ENCODE measurements at places on chromosomes 7 and 10.
A peak's percentile ranks its signal among the peaks of the same experiment; 100 is the strongest.

DNA sequence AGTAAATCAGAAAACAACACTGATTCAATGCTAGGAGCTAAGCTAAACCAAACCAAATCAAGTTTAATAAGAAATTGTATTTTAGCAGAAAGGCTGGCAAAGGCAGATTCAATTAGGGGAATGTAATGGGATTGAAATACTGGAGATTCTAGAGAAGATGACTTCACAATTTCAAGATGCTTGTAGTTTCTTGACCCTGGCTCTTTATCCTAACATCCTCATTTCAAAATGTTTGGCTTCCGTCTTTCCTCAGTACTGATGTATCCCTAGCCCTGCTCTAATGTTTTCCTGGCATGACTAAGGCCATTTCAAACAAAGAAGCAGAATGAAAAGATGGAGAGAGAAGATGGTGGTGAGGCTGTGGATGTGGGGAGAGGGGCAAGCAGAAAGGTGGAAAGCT, 2.7 kb upstream of the JCAD start:
- no peak for DNase-seq

- peak; percentile 29 for DNase-seq
Measured at GRCh38 chr10:82737549-82737948, 862.6 kb downstream of the NRG3 start.

- no peak for DNase-seq
Measured at GRCh38 chr10:96856317-96856716, 24.2 kb downstream of the LCOR start.

DNA sequence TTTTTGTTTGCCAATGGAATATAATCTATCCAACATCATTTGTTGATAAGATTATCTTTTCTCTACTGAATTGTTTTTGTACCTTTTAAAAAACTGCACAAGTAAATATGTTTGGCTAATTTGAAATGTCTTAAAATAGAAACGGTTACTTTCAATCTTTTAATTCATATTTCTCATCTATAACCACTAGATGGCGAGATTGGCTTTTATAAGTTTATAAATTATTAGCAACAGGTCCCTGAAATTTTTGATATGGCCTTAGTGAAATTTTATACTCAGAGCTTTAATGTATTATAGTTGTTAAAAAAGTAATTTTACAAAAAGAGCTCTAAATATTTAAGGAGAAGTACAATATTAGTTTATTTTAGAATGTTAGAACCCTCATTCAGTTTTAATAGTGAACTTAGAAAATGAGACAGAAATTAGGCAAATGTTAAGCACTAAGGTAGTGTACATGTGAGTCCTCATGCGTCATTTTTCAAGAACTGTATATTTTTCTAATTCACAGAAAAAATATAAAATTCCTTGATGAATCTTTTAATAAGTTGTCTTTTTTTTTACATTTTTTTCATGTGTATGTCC, 592.5 kb downstream of the ARL4A start:
- no peak for DNase-seq

- DNase-seq = no peak
Measured at GRCh38 chr7:12898620-12899019, 211.2 kb downstream of the ARL4A start.

GRCh38 chr7:126449611-126450268, 803.0 kb downstream of the GRM8 start:
- DNase-seq = no peak

- no peak for DNase-seq
Measured at GRCh38 chr7:94556028-94556427, 46.4 kb downstream of the CASD1 start.

DNA sequence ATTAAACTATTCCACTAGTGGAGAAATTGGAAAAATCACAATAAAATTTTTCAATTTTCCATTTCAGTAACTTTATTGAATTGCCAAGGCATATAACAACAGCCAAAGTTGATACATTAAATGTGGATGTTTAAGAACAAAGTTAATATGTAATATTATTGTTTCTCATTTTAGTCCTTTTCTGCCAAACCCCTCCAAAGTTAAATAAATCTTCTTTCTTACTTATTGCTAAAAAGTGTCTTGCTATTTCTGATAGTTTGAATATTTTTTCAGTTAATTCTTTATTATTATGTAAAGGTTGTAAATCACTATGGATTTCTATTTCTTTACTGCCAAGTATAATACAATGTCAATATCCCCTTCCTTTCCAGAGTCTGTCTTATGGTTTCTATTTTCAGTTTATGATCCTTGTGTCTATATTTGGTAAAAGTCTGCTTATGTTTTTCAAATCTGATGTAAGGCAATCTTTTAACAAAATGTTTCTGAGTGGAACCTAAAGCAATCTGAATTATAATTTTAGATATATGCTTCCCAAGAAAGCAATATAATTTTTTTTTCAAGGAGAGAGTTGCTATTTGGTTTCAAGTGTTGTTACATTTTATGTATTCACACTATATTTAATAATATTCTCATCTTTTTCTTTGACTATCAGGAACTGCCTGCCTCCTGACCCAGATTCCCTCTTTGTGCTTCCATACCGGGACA, 80.3 kb upstream of the RHOBTB1 start:
- no peak for DNase-seq

DNA sequence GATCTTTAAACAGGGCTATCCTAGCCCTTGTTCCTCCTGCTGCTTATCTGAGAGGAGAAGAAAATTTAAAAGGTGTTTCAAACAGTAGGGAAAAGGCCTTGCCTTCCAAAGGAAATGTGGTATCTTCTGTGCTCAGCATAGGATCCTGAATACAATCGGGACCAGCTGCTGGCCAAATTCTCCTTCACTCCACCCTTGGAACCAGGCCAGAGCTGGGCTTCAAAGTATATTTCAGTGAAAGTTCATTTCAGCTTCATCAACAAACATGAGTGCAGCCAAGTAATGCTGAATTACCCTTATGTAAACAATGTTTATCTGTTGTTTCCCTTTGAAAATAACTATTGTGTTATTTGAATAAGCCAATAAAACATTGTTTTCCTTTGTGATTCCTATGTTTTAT, 146.5 kb upstream of the MEOX2 start:
- no peak for DNase-seq

- no peak for DNase-seq
Measured at GRCh38 chr7:38428041-38428440, 154.6 kb upstream of the TARP start.

- no peak for DNase-seq
Measured at GRCh38 chr10:33055625-33056024, 97.6 kb upstream of the ITGB1 start.

DNA sequence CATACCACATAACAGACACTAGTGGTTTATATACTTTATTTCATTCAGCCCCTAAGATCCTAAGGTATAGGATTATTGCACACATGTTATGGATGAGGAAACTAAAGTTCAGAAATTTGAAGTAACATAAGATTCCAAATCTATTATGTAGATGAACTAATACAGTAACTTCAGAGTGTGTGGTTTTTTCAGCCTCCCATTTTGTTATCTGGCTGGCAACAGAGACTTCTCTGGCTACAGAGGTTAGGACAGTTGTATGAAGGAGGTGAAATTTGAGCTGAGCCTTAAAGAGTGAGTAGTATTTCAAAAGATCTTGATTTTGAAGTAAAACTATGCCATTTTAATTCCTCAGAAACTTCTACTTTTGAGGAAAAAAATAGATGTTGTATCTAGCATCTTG, 125.4 kb downstream of the MAPK8 start:
- no peak for DNase-seq

DNA sequence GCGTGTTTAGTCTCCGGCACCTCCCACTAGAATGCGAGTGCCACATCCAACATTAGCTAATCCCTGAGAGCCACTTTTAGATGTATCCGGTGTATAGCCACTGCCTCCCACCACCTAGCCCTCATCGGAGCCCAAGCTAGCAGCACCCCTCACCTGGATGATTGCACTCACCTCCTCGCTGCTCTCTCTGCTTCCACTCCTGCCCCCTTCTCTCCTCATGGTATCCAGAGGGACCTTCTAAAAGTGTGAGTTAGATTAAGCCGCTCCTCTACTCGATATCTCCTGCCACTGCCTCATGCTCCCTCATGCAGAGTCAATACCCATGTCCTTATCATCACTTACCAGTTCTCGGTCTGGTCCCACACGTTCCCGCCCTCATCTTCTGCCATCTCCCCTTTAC, 125.3 kb downstream of the RAB11FIP2 start:
- no peak for DNase-seq

DNA sequence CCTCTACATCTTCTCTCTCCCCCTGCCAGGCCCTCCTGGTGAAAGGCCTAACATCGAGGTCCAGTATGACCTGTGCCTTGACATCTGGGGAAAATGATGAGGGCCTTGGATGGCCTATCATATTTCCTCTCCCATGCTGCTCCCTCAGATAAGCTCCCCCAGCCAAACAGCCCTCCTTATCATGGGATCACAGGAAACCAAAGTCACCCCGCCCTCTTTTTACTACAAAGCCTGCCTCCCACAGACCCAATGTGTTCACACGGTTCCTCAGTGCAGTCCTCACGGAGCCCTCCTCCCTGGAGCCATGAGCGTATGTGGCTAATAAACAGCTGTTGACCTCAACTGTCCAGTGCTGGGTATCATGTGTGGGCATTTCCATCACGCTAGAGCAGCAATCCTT, 32.0 kb downstream of the C10orf90 start:
- DNase-seq = no peak

GRCh38 chr7:7681936-7682329, 36.5 kb downstream of the RPA3 start:
- no peak for DNase-seq

- DNase-seq = peak; percentile 38
Measured at GRCh38 chr10:6918305-6918704, 338.2 kb upstream of the PRKCQ start.

DNA sequence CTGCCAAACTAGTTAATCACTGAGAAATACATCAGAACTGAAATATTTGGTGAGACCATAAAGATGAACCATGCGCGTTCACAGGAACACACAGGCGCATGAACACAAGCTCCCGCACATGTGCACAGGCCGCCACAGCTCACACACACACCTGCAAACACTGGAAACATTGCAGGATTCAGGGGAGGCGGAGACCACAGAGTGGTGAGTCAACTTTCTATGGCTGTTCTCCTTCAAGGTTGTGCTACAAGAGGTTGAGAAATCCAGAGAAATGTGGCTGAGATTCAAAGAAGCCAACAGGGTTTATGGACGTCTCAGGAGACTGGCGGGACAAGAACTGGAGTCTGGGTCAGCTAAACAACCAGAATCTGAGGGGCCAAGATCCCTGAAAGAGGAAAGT, 17.8 kb downstream of the ESYT2 start:
- no peak for DNase-seq

DNA sequence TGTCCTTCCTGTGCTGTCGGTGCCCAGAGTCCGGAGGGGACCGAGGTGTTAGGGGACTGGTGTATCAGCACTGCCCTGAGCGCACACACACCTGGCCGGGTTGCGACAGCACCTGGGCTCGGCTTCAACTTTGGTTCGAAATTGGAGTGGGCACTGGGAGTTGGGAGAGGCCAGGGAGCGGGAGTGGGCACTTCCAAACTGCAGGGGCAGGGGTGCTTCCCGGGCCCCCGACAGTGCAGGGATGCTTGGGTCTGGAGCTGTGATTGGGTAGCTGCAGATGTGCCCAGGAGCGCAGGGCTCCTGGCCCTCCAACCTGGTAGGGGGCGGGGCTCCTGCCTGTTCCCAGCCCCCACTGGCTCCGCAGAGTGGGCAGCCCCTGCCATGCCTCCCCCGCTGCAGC, 7.7 kb downstream of the BBS9 start:
- no peak for DNase-seq

DNA sequence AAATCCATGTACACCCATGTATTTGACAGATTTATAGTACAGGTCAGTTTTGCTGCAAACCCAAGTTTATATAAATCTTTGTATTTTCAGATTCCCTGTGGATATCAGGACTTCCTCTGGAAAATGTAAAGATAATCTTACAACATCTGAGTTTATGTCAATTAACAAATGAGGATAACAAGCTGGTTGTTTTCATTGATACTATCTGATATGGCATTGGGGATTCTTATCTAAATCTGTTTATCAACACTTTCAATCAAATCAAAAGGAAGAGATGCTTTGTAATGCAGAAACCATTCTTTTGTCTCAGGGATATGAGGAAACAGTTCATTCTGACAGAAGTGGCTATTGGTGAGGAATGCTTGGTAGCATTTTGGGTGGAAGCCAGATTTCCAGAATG, 64.9 kb upstream of the FAM204A start:
- no peak for DNase-seq

DNA sequence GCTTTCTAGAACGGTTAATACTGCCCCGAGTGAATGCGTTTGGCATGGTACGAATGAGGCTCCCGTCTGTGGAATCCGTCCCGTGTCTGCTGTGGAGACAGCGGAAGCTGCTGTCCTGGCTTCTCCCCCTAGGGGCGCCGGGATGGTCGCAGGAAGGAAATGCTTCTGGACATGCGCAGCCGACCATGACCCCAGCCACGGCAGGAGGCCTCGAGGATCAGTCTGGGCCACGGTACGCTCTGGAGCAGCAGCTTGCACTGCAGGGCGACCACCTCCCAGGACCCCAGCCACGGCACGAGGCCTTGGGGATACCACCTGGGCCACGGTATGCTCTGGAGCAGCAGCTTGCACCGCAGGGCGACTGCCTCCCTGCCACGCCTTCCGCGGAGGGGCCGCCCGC, 107.9 kb downstream of the CYTH3 start:
- peak; percentile 65 for DNase-seq

GRCh38 chr10:81104494-81104893, 566.8 kb downstream of the SH2D4B start:
- DNase-seq = no peak

GRCh38 chr7:116271963-116272886, 61.9 kb downstream of the TES start:
- DNase-seq = peak; percentile 22

- no peak for DNase-seq
Measured at GRCh38 chr7:120837599-120837998, 20.3 kb downstream of the TSPAN12 start.

- no peak for DNase-seq
Measured at GRCh38 chr7:87850836-87851593, 25.1 kb downstream of the SLC25A40 start.

GRCh38 chr10:117514971-117515370, 27.6 kb upstream of the EMX2 start:
- DNase-seq = no peak

GRCh38 chr10:79425074-79425532, 20.3 kb downstream of the ZCCHC24 start:
- DNase-seq = no peak

GRCh38 chr7:15011289-15011688, 108.7 kb upstream of the DGKB start:
- DNase-seq = peak; percentile 11

DNA sequence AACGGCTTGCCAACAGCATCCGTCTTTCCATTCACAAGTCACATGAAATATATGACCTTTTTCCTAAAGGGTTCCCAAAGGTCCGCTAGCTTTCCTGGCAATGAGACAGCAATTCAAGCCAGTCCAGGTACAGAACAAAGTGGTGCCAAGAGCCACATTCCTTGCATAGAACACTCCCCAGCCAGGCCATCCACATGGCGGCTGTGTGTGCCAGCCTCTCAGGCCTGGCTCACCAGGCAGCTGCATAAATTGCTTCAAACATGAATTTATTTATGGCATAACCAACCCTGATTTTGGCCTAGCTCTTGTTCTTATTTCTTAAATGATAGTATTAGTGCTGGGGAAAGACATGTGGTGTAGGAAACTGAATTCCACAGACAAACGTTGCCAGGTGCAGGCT, 63.7 kb upstream of the CREB5 start:
- DNase-seq = no peak
